NCI-H2171 (cell line): ENCODE measurements at places on chromosomes 3 and 15.

GRCh38 chr3:44913868-44914468 lies 39.6 kb downstream of the TGM4 start:
- DNase-seq = no peak

DNA sequence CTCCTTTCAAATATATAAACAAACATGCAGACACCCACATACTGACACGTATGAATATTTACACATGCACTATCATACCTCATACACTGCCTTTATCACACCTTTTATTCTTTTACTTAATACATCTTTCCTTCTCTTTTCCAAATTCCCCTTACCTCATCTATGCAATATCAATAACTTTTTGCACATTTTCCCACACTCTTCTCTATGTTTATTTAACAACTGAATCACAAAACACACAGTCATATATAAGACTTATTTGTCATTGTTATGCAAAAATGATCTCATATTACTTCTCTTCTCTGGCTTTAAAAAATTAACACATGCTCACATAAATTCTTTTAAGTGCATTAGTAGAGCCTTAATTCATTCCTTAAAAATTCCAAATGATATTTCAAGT lies 461.4 kb downstream of the DIPK2A start:
- no peak for DNase-seq

DNA sequence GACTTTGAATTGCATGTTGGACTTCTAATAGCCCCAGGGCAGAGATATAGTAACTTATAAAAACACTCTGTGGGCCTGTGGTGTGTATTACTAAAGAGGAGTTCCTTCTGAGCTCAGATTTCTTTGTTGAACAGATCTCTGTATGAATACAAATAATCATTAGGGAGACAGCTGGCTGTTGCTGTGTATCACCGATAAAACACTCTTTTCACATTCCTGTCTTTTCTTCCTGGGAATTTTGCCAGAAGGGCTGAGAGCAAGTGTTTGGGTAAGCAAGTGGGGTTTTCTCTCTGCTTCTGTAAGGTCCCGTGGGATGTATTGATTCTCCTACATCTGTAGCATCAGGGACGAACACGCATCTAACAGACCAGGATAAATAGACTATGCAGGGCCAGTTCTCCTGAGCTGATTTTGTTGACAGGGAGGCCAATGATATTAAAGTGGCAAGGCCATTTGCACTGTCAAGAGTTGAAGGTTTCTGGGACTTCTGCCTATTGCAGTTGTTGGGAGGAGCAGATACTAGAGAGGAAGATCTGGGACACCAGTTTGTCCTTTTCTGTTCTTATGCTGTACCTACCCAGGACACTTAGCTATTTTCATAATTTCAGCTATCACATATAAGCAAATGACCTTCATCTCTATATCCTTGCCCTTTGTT lies 225.9 kb upstream of the CD96 start:
- peak; percentile 84 for DNase-seq

GRCh38 chr3:179603321-179603720 lies 1.1 kb downstream of the MRPL47 start:
- no peak for DNase-seq

DNA sequence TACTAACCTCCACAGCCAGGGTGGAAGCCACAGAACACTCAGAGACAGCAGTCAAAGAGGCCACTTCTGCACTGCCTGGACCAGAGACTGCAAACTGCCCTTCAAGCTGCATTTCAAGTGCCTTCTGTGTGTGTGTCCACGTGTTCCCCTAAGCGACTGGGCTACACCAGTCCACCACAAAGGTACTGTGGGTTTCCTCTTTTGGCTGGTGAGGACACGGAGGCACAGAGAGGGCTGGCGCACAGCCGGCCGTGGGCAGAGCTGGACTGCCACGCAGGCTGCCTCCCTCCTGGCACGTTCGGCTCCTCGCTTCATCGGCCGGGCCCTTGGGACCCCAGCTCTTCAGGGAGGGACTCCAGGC lies 60.9 kb downstream of the MGLL start:
- no peak for DNase-seq
